Ecto neural progenitor cell (in vitro differentiated cells): ENCODE measurements at places on chromosomes 5 and 9.

DNA sequence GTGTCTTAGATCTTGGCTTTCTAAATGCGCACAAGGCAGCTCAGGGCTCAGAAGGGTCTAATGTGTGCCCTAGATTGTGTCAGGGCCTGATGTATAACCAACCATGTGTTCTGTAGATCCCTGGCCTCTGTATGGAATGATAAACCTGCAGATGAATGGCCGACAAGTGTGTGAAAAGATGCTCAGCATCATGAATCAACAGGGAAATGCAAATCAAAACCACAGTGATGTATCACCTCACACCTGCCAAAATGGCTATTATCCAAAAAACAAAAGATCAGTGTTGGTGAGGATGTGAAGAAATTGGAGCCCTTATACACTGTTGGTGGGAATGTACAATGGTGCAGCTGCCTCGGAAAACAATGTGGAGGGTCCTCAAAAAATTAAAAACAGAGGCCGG, 489.8 kb downstream of the SEMA5A start:
- DNase-seq, result no peak

DNA sequence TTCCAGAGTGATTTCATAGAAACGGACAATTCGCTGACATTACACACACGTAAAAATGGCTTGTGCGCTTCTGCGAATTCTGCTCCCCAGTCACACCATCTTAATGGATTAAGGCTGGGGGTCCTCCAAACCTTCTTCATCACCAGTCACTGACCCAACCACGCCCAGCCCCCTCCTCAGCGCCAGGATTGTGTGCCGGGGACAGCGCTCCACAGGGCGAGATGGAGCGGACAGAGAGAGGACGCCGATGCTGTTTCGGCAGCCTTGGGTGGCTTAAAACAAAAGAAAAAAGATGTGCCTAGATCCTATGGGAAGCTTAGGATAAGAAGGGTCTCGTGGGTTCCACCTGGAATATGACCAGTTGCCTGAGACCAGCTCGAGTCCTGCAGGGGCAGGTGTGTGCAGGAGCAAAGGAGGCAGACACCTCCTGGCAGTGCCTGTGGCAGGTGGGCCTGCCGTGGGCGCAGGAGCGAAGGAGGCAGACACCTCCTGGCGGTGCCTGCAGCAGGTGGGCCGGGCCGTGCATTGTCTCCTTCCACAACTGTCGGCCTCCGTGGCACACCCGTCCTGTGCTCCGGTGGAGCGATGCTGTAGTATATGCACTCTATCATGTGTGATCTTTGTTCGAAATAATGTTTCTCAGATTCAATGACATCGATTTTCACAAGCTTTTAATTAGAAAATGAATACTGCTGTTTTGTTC, 20.9 kb downstream of the BRD9 start:
- DNase-seq, result no peak

GRCh38 chr9:97849980-97850379, 3.0 kb upstream of the FOXE1 start:
- DNase-seq, result no peak

GRCh38 chr5:132268769-132269551, 11.5 kb downstream of the PDLIM4 start:
- DNase-seq, result peak; percentile 64

DNA sequence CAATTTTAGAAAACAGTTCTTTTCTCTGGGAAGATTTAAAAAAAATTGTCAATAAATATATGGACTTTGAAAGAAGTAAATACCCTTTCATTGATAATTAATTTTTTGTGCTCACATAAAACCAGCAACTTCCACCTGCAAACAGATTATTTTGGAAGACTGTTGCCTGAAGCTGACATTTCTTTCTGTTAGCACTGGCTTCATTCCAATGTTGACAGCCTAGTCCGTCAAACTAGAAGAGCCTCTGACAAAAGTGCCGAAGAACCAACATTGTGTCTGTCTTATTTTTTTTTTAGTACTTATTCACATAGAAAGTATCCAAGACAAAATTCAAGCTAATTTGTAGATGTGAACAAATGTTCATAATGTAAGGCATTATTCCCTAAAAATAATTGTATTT, 108.6 kb upstream of the TMEM161B start:
- no peak for DNase-seq
